Kidney (tissue), 22 donors: ENCODE measurements at places on chromosomes 4 and X.

GRCh38 chrX:39324233-39324930 is 523.1 kb downstream of the MID1IP1 start:
- DNase-seq = no peak

DNA sequence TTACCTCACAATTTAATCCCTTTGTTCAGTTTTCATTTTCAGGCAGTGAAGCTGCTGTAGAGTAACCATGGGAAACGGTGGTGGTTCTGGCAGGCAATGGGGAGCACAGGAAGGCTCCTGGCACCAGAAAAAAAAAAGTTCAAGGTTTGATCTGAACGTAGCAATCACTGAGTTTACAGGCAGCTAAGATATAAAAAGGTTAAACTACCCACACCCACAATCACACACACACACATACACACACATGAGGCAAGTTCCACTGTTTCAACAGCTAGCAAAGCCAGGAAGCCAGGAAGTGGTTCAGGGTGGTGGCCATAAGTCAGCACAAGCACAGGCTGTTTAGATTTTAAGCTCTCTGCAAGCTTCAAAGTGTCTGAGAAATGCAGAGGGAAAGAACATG is at the start of gene SULT1B1:
TSS of gene SULT1B1 (minus strand) at position 166 of the 400 bp plus-strand sequence. CDS start 5,403 bp downstream, outside the sequence.
- no peak for DNase-seq

DNA sequence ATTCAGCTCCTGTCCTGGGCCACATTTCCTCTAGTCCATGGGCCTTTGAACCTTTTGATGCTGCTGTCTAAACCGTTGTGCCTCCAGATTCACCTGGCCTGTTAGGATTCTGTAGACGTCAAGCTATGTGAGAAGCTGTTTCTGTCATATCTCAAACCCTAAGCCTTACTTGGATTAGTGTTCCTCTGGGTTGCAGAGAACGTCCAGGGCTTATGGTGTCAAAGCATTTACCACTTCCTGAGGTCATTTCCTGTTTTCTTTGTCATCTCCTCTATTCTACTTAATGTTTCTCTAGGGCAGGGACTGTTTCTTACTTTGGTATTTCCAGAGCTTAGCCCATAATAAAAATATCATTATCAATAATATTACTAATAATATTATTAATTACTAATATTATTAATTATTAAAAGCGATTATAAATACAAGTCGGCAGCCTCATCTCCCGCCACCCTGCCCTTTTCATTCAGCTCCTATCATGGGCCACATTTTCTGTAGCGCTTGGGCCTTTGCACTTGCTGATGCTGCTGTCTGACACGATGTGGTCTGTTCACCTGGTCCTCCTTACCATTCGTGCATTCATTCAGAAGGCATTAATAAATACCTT is 19.1 kb downstream of the PRIMPOL start:
- DNase-seq = no peak

GRCh38 chrX:12307961-12308360 is 169.7 kb downstream of the FRMPD4 start:
- DNase-seq = no peak

GRCh38 chr4:32030406-32030805 is 1310.2 kb downstream of the PCDH7 start:
- DNase-seq = no peak

DNA sequence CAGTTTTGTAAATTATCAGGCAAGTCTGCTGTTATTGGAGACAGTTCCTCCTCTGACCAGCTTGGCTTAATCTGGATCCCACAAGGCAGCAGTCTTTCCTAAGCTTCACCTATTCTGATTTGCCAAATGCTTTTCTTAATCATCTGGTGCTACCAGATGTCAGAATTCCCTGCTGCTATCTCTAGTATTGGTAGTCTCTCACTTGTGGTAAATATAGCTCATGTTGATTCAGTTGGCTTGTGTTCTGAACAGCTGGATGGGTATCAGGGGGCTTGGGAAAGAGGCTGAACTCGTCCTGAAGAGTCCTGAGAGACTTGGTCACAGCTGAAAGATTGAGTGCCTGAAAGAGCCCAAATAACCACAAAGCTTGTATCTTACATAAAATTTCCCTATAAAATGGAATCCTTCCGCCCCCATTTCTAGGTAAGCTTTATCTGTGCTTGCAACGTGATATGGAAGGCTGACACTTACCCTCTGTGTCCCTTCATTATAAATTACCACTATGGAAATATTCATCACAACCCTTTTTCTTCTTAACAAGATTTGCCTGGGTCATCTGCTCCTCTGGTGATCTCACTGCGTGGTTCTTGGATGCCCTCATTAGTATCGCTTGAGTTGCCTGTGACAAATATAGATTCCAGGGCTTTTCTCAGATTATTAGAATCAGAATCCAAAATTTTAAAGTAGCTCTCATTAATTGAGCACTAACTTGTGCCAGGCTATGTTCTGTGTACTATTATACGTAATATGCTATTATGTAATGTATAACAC is 104.1 kb upstream of the GPRIN3 start:
- no peak for DNase-seq
